ENCODE measurements at places on chromosomes 2 and 18.
A peak's percentile ranks its signal among the peaks of the same experiment; 100 is the strongest.

GRCh38 chr2:25215232-25215631 lies 46.9 kb upstream of the POMC start:
- peak overlapping the region; percentile 30 for H3K4me3 ChIP-seq
- DNase-seq = no peak
- H3K27me3 ChIP-seq = no peaks in the 10 kb centered on the region

GRCh38 chr2:143528021-143528420 lies 398.8 kb downstream of the ARHGAP15 start:
- H3K27ac ChIP-seq = no peak overlapping the region
- H3K4me3 ChIP-seq = no peak overlapping the region
- DNase-seq = no peak
- no peaks in the 10 kb centered on the region for H3K36me3 ChIP-seq
- no peaks in the 10 kb centered on the region for H3K27me3 ChIP-seq
- 0 out of 2 replicates have a peak, but pooled peaks cover 2% of the 10 kb centered on the region for H3K4me1 ChIP-seq

DNA sequence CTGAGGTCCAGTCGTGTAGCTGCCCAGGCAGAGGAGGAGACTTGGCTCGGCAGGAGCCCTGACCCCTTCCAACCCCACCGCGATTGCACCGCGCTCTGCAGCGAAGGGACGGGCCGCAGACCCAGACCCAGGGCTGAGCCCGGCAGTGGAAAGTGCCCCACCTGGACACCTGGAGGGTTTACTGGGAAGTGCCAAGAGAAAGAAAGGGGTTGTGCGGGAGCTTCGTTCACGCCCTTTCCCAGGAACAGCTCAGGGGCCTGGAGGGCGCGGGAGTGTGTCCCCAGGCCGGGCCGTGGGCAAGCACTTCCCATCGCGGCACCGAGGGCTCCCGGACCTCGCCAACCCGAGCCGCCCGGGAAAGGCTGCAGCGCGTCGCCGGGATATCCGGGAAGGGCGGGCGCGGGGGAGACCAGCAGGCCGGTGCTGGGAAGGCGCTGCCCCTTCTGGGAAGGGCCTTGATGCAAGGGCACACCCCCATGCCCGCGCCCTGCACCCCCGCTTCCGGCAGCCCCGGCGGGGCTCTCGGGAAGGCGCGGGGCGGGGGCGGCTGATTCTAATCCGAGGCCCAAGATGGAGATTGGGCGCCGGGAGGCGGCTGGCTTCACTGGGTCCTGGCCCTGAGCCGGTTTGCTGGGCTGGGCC lies 36.1 kb upstream of the MRPL33 start:
- peaks cover 7% of the 10 kb centered on the region for H3K4me1 ChIP-seq
- no peaks in the 10 kb centered on the region for H3K27me3 ChIP-seq
- peak overlapping the region; percentile 32 for H3K27ac ChIP-seq
- DNase-seq = peak; percentile 47
- peak overlapping the region; percentile 55 for H3K4me3 ChIP-seq
- no peaks in the 10 kb centered on the region for H3K36me3 ChIP-seq

- H3K27ac ChIP-seq = no peak overlapping the region
- peaks cover 60% of the 10 kb centered on the region for H3K36me3 ChIP-seq
- H3K27me3 ChIP-seq = no peaks in the 10 kb centered on the region
- H3K4me3 ChIP-seq = no peak overlapping the region
- DNase-seq = no peak
Measured at GRCh38 chr2:55560855-55561254, 41.3 kb downstream of the CFAP36 start.

DNA sequence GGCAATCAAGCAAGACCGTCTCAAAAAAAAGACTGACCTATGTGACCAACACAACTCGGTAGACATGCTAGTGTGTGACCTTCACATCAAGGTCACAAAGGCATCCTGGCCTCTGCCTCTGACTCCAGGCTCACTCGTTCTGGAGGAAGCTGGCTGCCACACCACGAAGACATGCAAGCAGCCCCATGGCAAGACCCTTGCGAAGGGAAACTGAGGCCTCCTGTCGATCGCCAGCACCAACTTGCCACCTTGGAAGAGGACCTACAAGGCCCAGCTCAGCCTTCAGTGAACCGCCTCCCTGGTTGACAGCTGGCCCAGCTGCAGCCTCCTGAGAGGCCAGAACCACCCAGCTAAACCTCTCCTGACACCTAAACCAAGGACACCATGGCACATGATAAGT lies 79.3 kb upstream of the ASAP2 start:
- H3K4me1 ChIP-seq = no peaks in the 10 kb centered on the region
- H3K27me3 ChIP-seq = no peaks in the 10 kb centered on the region
- H3K27ac ChIP-seq = no peak overlapping the region
- DNase-seq = no peak
- no peaks in the 10 kb centered on the region for H3K36me3 ChIP-seq

DNA sequence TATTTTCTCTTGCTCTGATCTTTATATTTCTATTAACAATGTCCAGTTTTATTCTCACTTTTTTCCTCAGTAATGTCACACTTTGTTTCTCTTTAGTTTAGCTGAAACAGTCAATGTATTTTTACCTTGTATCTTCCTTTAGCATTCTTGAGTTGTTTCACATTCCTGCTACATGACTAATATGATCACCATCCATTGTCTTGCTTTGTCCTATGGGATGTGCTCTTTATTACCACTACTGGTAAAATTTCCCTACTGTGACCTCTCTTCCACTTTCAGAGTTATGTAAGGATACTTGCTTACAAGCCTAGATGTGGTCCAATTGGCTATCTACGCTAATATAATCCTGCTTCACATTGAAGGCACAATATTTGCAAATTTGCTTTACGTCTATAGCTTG lies 457.9 kb downstream of the PIK3C3 start:
- no peaks in the 10 kb centered on the region for H3K27me3 ChIP-seq
- H3K27ac ChIP-seq = no peak overlapping the region
- no peak overlapping the region for H3K4me3 ChIP-seq
- no peaks in the 10 kb centered on the region for H3K36me3 ChIP-seq
- DNase-seq = no peak
- no peaks in the 10 kb centered on the region for H3K4me1 ChIP-seq

- no peak for DNase-seq
- H3K4me3 ChIP-seq = no peak within 1 kb of the TSS
- no peaks in the 10 kb centered on the region for H3K27me3 ChIP-seq
Measured at GRCh38 chr18:63586966-63587365, at the start of gene SERPINB13. TSS of gene SERPINB13 (plus strand) at chr18:63587343. CDS start at chr18:63588668, 1,325 bp downstream.

DNA sequence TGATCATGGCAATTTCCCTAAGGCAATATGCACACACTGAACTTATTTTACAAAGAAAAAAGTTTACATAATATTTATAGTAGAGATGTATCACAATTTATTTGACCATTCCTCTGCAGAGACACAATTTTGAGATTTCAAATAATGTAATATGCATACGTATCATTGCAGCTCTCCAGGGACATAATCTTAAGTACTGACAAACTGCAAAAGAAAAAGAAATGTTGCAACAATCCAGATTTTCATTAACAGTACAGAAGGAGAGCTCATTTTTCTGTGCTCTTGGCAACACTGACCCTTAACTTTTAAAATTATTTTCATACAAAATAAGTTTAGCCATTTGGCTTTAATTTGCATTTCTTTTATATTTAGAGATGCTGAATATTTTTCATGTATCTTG lies 710.2 kb upstream of the SLC39A10 start:
- H3K4me3 ChIP-seq = no peak overlapping the region
- H3K4me1 ChIP-seq = no peaks in the 10 kb centered on the region
- no peak overlapping the region for H3K27ac ChIP-seq
- DNase-seq = no peak
- H3K36me3 ChIP-seq = no peaks in the 10 kb centered on the region

GRCh38 chr2:74693213-74693612 lies 39.2 kb downstream of the SEMA4F start:
- no peaks in the 10 kb centered on the region for H3K27me3 ChIP-seq
- H3K36me3 ChIP-seq = no peaks in the 10 kb centered on the region
- no peaks in the 10 kb centered on the region for H3K4me1 ChIP-seq
- no peak overlapping the region for H3K27ac ChIP-seq
- H3K4me3 ChIP-seq = no peak overlapping the region

GRCh38 chr2:100831831-100832230 lies 11.9 kb downstream of the NPAS2 start:
- H3K27me3 ChIP-seq = no peaks in the 10 kb centered on the region
- H3K4me1 ChIP-seq = no peaks in the 10 kb centered on the region
- H3K27ac ChIP-seq = no peak overlapping the region
- H3K4me3 ChIP-seq = no peak overlapping the region

DNA sequence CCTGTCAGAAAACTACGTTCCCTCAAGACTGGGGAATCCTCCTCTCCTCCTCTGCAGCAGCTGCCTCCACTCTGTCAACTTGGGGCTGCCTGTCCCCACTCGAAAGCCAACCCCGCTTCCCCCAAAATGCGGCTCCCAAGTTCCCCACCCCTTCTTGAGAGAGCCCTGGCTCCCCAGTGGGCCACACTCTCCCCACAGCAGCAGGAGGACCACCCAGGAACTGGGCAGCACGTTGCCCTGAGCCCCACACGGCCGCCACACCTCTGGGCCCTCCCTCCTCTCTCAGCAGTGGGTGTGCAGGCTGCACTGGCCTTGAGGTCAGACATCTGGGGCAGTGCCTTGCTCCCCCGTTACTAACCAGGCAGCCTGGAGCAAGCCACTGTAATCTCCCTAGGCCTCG lies 9.6 kb upstream of the TEX51 start:
- H3K36me3 ChIP-seq = no peaks in the 10 kb centered on the region
- no peak for DNase-seq
- no peak overlapping the region for H3K27ac ChIP-seq
- no peaks in the 10 kb centered on the region for H3K27me3 ChIP-seq

DNA sequence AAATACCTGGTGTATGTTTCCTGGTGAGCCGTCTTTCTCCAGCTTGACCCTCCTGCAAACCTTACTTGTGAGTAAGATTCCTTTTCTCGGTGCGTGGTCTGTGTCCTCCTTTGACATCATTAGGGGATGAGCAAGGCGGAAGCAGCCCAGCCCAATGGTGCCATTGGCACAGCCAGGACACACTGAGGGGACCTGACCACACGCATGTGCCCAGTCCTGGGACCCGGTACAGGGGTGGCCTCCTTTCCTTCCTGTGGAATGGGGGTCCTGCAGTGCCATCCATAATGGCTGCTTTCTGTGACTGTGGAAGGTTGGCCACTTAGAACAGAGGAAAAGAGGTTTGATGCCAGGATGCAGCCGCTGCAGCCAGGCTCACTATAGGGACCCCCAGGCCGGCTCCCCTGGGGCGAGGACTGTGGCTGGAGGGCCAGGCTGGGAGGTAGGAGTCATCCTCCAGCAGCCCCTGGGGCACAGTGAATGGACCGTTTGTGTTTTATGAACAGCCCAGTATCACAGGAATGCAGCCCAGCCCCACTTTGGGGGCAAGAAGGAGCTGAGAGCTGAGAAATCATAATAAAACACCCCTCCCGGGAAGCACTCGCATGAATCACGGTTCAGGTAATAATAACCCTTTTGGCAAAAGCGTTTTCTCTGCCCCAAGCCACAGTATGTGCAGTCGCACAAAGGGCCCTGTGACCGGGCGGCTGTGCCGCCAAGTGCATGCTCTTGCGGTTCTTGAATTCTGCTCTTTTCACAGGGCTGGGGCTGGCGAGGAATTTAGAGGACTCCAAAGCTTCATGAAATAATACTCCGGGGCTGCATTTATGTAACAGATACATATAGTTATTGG lies 73.2 kb downstream of the ASB1 start:
- peak; percentile 40 for DNase-seq
- no peaks in the 10 kb centered on the region for H3K36me3 ChIP-seq
- peaks cover 2% of the 10 kb centered on the region for H3K4me1 ChIP-seq
- H3K4me3 ChIP-seq = no peak overlapping the region
- H3K27ac ChIP-seq = no peak overlapping the region
- H3K27me3 ChIP-seq = no peaks in the 10 kb centered on the region

GRCh38 chr2:179422037-179422643 lies 157.5 kb upstream of the SESTD1 start:
- no peak overlapping the region for H3K27ac ChIP-seq
- H3K4me3 ChIP-seq = no peak overlapping the region
- no peaks in the 10 kb centered on the region for H3K36me3 ChIP-seq
- H3K27me3 ChIP-seq = no peaks in the 10 kb centered on the region

GRCh38 chr18:75253784-75254183 lies 43.2 kb downstream of the TSHZ1 start:
- no peaks in the 10 kb centered on the region for H3K27me3 ChIP-seq
- H3K27ac ChIP-seq = no peak overlapping the region
- DNase-seq = no peak
- H3K4me3 ChIP-seq = no peak overlapping the region
- H3K4me1 ChIP-seq = no peaks in the 10 kb centered on the region

DNA sequence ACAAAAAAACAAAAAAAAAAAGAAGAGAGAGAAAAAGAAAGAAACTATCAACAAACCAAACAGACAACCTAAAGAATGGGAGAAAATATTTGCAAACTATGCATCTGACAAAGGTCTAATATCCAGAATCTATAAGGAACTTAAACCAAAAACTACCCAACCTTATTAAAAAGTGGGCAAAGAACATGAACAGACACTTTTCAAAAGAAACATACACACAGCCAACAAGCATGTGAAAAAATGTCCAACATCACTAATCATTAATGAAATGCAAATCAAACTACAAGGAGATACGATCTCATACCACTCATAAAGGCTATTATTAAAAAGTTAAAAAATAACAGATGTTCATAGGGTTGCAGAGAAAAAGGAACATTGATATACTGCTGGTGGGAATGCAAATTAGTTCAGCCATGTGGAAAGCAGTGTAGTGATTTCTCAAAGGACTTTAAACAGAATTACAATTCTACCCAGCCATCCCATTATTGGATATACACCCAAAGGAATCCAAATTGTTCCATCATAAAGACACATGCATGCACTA lies 7.2 kb upstream of the POLE4 start:
- no peak overlapping the region for H3K4me3 ChIP-seq
- H3K36me3 ChIP-seq = no peaks in the 10 kb centered on the region
- no peak for DNase-seq
- no peaks in the 10 kb centered on the region for H3K27me3 ChIP-seq

DNA sequence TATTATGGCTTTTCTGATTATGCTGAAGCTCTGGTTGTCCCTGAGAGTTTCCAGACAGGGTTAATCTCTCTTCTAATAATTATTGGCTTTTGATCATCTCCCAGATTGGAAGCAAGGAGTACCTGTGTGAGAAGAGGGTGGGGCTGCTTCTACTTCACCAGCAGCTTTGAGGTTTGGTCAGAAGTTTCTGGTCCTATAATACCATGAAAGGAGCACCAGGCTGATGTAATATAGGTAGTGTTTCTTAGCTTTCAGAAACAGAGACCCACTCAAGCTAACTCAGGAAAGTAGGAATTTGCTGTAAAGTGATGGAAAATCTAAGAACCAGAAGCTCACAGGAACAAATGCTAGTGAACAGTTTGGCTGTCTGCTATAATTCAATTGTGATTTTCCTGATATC lies 57.6 kb downstream of the SGPP2 start:
- H3K36me3 ChIP-seq = no peaks in the 10 kb centered on the region
- H3K4me1 ChIP-seq = no peaks in the 10 kb centered on the region
- H3K27ac ChIP-seq = no peak overlapping the region
- H3K4me3 ChIP-seq = no peak overlapping the region

DNA sequence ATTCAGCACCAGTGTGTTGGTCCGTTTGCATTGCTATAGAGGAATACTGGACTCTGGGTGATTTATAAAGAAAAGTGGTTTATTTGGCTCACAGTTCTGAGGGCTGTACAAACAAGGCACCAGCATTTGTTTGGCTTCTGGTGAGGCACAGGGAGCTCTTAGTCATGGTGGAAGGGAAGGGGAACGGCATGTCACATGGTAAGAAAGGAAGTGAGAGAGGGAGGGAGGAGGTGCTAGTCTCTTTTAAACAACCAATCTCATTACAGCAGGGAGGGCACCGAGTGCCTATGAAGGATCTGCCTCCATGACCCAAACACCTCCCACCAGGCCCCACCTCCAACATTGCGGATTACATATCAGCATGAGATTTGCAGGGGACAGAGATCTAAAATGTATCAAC lies 143.9 kb upstream of the DLX2 start:
- H3K36me3 ChIP-seq = no peaks in the 10 kb centered on the region
- H3K4me3 ChIP-seq = no peak overlapping the region

GRCh38 chr2:68103030-68103708 lies 40.4 kb upstream of the C1D start:
- no peaks in the 10 kb centered on the region for H3K36me3 ChIP-seq
- DNase-seq = no peak
- no peaks in the 10 kb centered on the region for H3K4me1 ChIP-seq
- H3K27ac ChIP-seq = no peak overlapping the region
- H3K27me3 ChIP-seq = no peaks in the 10 kb centered on the region
